RPMI8226 (cell line): ENCODE measurements at places on chromosomes 16 and 17.
A peak's percentile ranks its signal among the peaks of the same experiment; 100 is the strongest.

DNA sequence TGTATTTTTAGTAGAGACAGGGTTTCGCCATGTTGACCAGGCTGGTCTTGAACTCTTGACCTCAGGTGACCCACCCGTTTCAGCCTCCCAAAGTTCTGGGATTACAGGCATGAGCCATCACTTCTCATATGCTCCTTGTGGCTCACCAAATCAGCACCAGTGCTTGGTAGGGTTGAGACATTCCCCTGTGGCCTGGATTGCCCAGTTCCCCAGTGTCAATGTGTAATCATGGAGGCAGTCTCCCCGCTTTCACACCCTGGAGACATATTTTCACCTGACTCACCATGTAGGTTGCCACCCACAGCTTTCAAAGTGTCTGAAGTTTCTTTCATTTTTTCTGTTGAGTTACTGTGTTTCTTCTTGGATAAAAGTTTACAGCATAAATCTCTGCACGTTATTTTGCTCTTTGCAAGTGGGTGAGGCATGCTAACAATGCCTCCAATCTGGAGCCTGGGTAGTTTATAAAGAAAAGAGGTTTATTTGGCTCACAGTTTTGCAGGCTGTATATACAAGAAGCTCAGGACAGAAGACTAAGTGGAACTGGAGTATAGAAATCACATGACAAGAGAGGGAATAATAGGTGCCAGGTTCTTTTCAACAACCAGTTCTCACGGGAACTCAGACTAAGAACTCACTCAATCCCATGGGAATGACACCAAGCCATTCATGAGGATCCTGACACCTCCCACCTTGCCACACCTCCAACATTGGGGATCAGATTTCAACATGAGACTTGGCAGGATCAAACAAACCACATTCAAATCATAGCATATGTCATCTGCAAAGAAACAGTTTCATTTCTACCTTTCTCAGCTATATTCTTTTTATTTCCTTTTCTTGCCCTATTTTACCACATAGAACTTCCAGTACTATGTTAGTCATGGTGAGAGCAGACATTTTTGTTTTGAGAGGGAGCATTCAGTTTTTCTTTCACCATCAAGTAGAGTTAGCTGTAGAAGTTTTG, 113.2 kb downstream of the PHKB start:
- no peak for DNase-seq

- DNase-seq: no peak
Measured at GRCh38 chr16:2846511-2847310, 11.3 kb downstream of the PRSS22 start.

DNA sequence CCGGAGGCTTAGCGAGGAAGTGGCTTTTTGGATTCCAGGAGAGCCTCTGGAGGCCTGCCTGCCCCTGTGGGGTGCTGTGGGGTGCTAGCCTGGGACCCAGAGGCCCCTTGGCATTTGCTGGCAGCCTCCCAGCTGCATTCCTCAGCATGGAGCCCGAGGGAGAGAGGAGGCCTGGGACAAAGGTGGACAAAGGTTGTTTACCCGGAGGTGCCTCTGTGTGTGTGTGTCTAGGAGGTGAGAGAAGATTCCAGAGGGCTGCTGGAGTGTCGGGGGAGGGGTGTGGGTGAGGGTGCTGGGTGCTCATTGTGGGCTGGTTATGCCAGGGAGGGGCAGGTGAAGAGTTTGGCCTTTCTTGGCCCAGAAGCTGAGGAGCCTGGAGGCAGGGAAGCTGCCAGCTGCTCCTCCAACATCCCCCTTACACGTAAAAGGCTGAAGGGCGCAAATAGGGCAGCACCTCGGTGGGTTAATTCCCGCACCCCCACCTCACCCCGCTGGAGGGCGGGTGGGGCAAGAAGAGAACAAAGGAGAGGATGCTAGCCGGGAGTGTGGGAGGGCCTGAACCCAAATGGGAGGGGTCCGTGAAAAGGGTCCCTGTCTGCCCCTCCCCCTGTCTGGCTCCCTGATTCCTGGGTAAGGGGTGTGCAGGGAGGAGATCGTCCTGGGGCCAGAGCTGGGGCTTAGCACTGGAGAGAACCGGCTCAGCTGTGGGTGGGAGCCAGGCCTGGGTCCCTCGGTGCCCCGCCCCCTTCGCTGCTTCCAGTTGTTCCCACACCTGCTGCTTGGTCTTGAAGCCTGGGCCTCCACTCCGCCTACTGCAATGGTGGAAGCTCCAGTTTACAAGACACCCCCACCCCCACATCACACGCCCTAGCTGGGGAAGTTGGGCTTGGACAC, 9.9 kb downstream of the HEXIM2 start:
- no peak for DNase-seq

GRCh38 chr17:50346313-50347116, 589 bp downstream of the XYLT2 start:
- peak; percentile 56 for DNase-seq

DNA sequence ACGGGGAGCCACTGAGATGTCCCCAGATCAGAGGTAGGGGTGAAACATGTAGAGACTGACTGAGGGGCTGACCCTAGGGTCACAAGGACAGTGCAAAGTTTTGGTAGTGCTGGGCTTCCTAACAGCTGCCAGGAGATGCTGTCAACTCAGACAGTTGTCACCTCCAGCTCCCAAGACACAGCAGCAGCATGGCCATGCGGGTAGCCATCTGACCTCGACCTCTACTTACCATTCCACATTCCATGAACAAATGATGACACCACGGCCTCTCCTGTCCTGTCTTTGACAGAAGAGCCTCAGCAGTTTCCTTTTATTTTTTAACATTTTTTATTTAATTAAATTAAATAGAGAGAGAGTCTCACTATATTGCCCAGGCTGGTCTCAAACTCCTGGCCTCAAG, 65.3 kb upstream of the NFAT5 start:
- no peak for DNase-seq

DNA sequence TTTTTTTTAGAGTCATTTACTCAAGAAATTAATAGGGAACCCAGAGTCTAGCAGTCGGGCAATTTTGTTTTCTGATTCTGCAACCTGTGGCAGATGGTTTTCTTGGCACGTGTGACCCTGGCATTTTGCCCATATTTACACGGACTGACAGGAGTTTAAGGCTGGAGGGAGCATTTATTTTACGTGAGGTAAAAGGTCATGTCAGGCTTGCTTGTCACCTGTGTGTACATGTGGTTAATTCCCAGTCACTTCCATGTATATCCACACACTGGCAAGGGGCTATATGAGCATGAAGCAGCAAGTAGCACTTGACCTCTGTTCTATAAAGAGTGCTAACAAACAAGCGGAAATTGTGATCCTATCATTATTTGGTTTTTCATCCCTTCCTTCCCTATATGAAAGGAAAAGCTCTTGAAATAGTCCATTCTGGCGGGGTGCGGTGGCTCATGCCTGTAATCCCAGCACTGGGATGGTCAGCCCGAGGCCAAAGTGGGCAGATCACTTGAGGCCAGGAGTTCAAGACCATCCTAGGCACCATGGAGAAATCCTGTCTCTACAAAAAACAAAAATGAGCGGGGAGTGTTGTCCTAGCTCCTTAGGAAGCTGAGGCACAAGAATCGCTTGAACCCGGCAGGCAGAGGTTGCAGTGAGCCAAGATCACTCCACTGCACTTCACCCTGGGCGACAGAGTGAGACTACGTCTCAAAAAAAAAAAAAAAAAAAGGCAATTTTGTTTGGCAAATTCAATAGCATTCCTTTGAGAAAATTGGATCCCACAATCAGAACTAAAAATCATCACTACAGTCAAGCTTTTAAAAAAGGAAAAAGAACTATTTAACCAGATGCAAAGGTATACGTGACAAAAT, 2.1 kb downstream of the SPAG9 start:
- DNase-seq: peak; percentile 87

- no peak for DNase-seq
Measured at GRCh38 chr16:49930841-49931240, 74.9 kb upstream of the ZNF423 start.

DNA sequence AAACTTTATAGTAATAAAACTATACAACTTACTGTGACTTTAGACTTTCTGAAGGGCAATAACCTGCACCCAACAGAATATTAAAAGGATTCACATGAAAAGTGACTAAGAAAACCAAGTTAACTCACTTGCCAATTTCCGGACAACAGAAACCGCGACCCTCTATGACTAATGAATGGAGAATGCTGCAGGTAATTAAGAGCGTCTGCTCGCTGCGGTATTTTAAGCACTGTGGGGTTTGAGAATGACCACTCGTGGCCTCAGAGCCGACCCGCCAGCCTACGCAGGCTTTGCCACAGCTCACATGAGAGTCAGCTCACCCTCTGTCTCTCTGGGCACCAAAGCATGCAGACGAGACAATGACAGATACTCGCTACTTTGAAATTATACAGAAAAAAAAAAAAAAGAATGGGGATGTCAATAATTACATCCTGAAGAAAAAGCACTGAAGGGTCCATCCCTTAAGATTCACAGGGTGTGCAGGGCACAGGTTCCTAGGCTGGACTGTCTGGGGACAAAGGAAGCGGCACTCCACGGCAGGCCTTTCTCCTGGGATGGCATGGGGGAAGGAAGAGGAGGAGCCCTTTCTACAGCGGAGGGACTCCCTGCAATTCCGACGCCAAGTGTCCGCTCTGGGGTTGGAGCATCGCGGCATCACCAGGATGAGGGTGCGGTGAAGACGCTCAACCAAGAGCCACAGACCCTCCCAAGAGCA, 35.0 kb downstream of the ZCCHC14 start:
- DNase-seq: no peak
